Skin of body (tissue), 3 donors: ENCODE measurements at places on chromosomes 13 and 19. TPM values are rescaled to one million over a fixed set of nuclear protein-coding genes. Genes with fewer than 3 reads are reported as not detected.

DNA sequence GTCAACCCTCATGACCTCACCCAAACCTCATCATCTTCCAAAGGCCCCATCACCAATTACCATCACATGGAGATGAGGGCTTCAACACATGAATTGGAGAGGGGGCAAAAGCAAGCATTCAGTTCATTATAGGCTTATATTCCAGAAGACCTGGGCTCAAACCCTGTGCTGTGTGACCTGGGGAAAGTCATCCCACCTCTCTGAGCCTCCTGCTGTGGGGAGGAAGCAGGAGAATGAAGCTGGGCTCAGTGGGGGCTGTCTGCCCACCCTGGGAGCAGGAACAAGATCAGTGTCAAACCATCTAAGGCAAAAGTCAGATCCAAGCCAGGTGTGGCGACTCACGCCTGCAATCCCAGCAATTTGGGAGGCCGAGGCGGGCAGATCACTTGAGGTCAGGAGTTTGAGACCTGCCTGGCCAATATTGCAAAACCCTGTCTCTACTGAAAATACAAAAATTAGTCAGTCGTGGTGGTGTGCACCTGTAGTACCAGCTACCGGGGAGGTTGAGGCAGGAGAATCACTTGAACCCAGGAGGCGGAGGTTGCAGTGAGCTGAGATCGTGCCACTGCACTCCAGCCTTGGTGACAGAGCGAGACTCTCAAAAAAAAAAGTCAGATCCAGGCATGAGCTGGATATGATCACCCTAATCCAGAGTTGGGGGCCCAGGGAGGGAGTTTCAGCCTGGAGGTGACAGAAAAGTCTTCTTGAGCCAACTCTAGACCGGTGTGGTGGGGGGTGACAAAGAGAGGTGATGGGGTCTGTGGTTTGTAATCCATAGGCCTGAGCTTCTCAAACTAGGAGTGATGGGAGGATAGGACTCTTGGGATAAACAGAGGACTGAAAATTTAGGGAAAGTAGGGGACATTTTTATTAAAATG lies 1.6 kb upstream of the TPM4 start:
- no peak for DNase-seq

Gene ZNF737
- total RNA-seq = 26.9 TPM

Gene TMEM59L
- total RNA-seq = 1.8 TPM

GRCh38 chr13:42494157-42494556 lies 79.8 kb upstream of the TNFSF11 start:
- DNase-seq = no peak

Gene NALCN
- 1.8 TPM for total RNA-seq

DNA sequence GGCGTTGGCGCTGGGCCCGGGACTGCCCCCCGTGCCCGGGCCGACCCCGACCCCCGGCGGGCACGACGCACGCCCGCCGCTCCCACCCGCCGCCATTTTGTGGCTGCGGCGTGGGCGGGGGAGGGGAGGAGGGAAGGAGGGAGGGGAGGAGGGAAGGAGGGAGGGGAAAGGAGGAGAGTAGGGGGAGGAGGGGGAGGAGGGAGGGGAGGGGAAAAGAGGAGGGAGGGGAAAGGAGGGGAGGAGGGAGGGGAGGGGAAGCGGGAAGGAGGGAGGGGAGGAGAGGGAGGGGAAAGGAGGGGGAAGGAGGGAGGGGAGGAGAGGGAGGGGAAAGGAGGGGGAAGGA lies at the start of gene BTBD2:
Gene BTBD2, minus strand, starts transcription at position 107 of the 343 bp plus-strand sequence. Its CDS starts 11 bp downstream, at position 96.
- peak; percentile 63 for DNase-seq

DNA sequence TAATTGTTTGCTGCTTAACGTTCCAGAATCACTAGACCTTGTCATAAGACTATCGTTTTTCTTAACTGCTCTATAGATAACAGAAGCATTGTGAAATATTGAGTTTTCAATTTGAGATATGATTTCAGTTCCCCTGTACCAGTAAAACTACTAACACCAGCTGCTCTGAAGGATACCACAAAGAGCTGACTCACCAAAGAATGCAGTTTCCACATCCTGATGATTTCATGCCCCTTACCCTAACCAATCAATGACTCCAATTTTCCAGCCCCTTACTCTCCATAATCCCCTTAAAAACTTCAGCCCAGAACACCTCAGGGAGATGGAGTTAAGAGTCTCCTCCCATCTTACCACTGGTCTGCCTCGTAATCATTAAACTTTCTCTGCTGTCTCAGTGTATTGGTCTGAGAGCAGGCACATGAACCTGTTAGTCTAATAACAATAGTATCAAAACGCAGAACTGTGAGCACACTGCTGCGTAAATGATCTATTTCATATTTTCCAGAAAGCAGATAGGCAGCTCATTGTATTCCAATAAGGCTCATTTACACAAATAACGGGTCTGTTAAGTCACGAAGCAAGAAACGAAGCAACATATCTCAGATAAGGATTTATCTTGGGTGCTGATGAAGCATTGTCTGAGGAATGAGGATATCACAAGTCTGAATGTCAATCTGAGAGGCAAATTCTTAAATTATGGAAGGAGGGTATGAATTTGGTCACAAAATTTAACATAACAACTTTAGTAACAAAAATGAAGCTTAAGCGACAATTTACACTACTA lies 14.1 kb upstream of the CCNA1 start:
- DNase-seq = no peak

GRCh38 chr19:12126707-12127106 lies 13.4 kb downstream of the ZNF20 start:
- DNase-seq = no peak

DNA sequence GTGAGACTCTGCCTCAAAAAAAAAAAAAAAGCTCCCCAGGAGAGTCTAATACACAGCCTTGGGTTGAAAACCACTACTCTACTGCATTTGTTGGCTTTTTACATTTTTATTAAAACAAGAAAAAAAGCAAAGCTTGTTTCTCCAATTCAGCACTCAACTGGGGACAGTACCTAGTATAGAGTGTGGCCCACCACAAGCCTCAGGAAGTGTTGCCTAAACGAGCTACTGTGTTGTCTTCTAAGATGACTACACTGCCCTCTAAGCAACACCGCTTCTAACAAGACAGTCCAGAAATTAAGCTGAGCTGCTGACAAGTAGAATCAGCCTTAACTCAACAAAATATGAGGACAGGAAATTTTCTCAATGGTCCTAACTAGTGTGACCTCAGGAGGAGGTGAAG lies 522.2 kb downstream of the FGF9 start:
- DNase-seq = no peak
